ENCODE measurements at places on chromosomes 3 and 15.

DNA sequence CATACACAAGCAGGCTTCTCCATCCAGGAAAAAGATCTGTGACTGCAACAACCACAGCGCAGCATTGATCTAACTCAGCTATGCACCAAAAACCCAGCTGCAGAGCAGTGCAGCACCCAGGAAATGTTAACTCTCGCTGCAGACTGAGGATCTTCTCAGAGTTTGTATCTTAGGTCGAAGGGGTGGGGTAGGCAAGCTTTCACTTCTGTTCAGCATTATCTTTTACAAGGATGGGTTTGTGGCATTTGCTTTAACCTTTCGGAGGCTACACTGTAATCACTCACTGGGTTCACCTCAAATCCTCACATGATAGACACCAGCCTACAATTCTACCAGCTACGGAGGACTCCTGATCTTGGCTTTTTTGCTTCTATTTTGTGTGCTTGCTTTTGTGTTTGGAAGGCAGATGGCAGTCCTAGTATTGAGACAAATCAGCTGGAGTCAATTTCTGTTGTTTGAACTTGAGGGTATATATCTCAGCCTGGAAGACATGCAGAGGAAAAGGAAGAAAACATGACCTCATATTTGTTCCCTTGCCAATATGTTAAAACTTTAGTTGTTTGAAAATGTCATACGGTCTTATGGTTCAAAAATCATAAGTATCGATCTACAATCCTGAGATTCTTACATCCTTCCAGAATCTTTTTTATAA, 25.2 kb downstream of the LRRK1 start:
- DNase-seq: no peak

- DNase-seq: no peak
These were observed 574.6 kb downstream of the VGLL3 start for GRCh38 chr3:86416334-86416733.

DNA sequence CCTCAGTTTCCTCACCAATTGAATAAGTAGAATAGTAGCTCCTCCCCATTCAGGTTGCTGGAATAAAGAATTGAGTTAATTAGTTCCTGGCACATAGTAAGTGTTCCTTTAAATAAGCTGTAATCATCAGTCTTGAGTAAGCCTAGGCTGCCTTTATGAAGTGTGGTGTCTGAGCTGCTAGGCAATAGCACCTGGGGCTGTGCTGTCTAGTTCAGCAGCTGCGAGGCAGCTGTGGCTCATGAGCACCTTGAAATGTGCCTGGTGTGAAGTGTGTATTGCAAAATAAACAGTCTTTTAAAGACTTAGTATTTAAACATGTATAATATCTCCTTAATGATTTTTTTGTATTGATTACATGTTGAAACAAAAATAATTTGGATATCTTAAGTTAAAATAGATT, 77.6 kb downstream of the TOP2B start:
- peak; percentile 40 for DNase-seq

DNA sequence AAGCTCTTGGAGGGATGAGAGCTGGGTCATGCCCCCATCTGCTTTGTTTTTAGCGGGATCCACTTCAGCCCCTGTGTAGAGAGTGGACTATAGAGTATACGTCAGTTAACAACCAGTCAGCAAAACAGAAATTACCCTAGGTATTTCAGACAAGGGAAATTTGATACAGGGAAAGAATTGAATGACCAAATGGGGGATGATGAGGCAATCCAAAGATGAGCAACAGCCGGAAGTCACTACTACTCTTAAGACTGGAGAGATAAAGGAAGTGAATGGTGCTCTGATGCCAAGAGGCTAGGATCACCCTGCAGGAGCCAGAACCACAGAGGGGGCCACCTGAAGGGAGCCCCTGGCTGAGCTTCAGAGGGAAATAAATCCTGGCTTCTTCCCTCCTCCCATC, 1.7 kb upstream of the GPR62 start:
- DNase-seq: no peak

GRCh38 chr3:147872568-147872967, 463.4 kb downstream of the ZIC1 start:
- no peak for DNase-seq

DNA sequence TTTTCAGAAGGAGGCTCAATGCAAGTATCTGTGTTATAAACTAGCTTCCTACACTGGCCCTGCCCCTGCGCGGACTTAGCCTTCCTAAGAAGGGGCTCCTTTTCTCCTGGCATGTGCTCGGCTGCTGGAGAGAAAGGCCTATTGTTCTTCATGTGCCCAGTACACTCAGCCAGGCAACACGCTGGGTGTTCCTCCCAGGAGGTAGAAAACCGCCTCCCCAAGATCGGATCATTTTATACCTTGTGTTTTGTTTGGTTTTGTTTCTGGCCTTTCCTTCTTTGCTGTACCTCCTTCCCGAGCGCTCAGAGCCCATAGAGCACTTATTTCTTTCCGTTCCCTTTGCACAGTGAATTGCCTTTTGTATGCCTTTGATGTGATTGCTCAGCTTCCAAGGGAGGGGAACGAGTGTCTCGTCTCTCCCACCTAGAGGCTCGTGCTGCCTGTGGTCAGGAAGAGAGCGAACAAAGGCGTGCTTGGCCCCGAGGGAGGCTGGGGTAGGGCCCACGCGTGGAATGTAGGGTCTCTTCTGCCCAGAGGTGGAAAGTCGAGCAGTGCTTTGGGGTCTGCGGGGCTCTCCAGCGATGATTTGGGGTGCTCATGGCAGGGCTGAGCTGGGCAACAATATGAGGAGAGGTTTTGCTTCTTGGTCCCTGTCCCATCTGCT, 30.0 kb downstream of the CCNL1 start:
- DNase-seq: no peak

DNA sequence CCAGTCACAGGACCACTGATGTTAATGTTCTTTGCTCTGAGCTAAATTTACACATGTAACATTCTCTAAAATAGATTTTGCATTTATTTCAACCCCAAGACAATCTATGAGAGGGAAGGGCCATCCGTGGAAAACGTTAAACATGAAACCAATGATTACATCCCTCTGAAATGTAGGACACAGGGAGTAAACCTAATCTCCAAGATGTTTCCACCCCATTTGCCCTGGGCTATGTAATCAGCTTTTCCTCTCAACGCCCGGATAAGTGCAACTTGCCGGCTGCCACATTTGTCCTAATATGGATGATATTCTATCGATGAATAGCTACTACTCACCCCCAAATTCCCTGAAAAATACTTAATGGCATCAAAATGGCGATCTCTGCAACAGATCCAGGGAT, 6.4 kb upstream of the FMN1 start:
- DNase-seq: no peak

DNA sequence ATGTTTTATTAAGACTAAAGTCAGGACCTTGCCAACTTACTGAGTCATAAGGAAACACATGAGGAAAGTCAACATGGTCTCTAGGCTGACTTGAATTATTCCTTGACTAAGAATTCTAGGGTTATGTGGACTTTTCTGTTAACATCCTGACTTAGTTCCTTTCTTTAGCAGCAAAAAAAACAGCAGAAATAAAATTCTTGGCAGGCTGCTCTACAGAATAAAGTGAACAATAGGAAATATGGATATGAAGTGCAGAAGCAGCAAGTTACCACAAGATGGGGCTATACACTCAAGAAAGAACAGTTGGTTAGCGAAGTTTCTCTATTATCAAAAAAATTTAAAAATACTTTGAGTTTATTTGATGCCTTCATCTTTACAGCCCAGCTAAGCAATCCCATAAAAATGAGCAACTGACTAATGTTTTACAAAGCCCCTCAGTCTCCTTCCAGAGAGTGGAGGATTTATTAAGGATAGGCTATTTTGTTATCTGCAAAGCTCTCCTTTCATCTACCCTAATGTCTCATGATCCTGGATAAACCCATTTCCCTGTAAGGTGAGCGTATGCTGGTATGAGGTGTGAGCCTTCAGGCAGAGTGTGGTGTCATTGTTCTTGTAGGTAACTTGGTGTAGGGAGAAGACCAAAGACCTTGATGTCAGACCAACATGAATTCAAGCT, 23.1 kb upstream of the MCCC1 start:
- peak; percentile 60 for DNase-seq

- no peak for DNase-seq
These were observed 49.3 kb downstream of the FAM174B start for GRCh38 chr15:92606126-92606835.

DNA sequence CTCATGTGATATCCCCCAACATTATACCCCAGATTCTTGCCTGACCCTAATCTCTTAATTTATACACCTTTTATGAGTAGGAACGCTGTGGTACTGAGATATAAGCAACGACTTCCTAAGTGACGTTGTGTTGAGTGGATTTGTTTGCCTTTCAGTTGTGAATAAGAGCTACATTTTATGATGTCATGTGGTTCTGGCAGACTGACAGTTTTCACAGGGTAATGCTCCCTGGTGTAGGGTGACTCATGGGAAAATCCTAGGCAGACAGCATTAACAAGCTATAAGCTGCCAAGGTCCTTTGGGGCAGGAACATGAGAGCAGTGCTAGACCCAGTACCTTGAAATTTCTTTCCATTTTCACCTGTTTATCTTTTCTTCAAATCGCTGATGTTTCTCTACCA, 11.2 kb downstream of the C3orf52 start:
- no peak for DNase-seq

DNA sequence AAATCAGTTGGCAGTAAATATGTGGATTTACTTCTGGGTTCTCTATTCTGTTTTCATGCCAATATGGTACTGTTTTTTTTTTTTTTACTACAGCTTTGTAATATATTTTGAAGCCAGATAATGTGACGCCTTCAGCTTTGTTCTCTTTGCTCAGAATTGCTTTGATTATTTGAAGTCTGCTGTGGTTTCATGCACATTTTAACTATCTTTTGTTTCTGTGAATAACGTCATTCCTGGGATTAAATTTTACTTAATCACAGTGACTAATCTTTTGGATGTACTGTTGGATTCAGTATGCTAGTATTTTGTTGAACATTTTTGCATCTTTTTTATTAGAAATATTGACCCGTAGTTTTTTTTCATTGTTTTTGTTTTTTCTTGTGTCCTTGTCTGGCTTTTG, 576.5 kb downstream of the ZNF385D start:
- DNase-seq: no peak

DNA sequence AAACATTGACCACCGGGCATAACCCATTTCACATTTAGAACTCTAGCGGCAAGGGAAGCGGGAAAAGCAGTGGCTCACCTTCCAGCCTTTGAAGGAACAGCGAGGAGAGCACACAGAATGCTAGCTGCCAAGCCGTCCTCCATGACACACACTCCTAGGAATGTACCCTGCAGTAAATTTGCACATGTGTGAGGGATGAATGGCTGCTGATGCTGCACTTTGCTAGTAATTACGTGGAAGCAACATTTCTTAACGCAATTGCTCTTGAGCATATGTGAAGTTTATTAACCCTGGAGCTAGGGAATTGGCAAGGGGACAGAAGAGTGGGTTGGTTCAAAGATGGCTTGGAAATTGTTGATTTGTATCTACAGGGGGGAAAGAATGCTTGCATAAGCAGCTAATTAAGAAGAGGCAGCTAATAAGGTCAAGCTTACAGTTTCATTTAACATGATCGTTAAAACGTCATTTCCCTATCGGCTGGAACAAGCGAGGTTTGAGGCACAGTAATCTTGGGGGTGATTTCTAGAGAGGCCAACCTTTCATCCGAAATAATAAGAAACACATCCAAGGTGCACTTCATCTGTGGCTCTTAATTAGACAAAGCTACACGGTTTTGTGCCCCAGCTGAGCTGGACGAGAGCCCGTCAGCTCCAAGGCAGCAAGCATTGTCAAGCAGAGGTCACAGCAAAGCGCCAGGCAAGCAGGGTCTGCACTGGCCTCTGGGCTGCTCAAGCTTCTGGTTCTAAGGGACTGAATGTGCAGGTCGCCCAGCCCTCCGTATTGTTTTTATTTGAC, 123.4 kb downstream of the CHSY1 start:
- DNase-seq: peak; percentile 66

GRCh38 chr3:150721285-150722130, 17.8 kb upstream of the ERICH6 start:
- DNase-seq: peak; percentile 73

- no peak for DNase-seq
These were observed 1209.9 kb downstream of the NSUN3 start for GRCh38 chr3:95272781-95273180.

- DNase-seq: no peak
These were observed 14.1 kb downstream of the KCNMB3 start for GRCh38 chr3:179236669-179237301.

DNA sequence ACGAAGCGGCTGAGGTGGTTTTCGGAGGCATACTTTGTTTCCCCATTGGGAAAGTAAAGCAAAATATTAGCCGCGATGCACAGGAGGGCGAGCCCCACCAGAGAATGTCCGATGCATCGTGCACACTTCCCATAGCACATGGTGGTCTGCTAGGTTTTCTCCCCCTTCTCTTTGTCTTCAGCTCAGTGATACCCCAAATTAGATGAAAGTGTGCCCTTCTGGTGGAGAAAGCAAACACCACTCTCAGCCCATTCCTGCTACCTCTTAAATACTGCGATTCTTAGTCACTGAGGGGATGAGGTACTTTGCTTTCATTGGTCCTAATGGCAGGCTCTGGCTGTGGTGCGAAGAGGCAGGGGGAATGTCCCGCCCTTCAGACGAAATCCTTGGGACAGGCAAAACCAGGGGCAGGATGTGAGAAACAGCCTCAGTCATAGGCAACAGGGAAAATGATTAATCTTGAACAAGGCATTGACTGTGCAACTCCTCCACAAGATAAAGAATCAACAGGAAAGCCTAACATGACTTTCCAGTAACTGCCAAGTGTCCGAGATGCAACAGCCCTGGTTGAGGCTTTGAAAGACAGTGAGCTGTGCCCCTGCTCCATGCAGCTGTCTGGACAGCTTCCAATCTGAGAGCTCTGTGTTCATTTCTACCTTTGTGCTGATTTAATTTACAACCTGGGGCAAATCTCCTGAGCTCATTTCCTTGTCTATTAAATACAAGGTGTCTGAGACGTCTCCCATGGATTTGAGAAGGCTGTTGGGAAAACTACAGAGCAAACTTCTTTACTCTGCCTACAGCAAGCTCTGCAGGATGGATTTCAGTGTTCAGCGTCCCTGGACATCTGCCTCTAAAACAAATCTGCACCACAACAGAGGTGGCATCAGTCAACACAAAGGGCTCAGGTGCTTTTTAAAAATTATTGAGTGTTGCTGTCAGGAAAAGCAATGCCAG, at the start of gene TM4SF1:
TSS of gene TM4SF1 (minus strand) at position 242 of the 957 bp plus-strand sequence. CDS start at position 140, 102 bp downstream.
- no peak for DNase-seq
